Jurkat, Clone E6-1 (cell line): ENCODE measurements at places on chromosomes 11 and 22.

DNA sequence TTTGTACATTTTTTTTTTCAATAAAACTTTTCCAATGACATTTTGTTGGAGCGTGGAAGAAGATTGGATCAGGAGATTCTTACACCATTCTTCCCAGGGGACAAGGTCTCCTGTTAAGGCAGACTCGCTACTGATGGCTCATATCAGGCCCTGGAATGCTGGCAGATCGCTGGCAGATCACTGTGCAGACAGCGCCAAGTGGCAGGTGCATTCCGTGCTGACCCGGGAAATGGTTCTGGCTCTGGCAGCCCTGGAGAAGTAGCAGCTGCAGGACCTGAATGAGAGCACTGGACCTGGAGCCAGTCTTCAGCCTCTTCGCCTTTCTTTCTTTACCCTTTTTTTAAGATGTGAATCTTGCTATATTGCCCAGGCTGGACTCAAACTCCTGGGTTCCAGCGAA, 10.7 kb downstream of the SERPINH1 start:
- DNase-seq = no peak

DNA sequence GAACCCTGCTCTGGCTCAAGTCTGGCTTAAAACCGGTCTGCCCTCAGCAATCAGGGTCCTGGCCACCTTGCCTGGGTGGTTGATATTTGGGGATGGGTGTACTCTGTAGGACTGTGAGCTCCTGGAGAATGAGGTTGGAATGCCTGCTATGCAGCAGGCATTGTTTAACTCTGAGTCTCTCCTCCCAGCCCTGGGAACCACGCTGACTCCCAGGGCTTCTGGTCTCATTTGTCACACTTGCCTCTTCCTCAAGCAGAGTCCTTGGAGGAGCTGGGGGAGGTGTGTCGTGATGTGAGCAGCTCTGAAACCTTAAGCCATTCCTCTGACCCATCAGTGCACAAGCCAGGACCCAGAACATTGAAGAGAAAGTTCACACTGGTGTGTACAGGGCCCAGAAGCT, 340.1 kb downstream of the MN1 start:
- no peak for DNase-seq

DNA sequence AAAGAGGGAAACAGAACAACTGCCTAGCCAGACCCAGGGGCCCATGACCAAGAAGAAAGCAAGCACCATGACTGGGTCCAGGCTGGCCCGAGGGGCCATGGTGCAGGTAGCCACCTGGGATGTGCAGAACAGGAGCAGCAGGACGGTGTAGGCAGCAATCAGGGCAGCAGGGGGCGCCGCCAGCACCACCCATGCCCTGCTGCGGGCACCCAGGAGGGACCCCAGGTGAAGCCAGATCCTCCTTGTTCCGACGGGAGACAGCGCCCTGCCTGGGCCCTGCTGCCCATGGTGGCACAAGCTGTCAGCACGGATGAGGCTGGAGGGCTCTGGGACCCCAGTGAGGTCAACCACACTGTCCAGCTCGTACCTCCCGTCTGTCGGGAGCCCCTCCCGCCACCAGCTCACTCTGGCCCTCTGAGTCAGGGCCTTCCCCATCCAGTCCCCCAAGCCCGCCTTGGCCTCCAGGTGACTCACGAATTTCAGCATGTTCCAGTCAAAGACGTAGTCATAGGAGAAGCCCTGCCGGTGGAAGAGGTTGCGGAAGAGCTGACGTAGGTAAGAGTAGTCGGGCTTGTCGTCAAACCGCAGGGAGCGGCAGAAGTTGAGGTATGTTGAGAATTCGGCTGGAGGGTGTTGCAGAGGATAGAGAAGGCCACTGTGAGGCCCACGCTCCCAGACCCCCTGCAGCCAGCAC, 18.8 kb downstream of the CSNK1E start:
- no peak for DNase-seq

- DNase-seq = no peak
Measured at GRCh38 chr11:77642228-77642627, 4.6 kb upstream of the CLNS1A start.

DNA sequence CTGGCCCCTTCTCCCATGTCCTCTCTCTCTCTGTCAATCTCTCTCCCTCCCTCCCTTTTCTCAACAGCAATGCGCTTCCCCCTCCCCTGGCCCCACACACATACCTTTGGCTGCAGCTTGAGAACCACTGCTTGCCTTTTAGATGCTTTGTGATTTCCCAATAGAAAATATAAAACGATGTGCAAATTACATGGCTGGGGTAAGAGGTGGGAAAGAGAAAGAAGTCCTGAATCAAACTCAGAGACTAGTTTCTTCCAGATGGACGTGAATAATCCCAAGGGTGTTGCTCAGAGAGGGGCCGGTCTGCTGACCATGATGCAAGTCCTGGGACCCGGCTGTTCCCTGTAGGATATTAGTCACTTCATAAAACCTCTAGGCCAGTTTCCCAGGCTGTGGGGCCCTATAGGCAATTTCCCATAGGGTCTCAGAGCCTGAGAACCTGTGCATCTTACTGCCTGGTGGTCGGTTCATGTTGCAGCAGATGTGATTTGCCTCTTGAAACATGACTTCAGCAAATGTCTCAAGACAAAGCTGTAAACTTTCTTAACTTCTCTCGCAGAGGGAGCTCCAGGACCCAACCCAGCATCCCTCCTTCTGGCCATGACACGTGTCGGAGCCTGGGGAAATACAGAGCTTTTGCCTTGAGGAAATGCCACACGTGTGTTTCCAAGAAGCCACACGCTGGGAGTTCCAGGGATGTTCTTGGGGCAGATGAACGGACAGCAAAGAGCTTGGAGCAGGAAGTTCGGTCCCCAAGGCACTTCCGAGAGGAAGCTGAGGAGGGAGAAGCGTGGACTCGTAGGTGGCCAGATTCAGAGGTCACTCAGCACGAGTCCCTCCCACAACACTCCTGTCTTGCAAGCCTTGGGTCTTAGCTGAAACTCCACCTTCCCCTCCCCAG, 34.5 kb upstream of the ETS1 start:
- no peak for DNase-seq

DNA sequence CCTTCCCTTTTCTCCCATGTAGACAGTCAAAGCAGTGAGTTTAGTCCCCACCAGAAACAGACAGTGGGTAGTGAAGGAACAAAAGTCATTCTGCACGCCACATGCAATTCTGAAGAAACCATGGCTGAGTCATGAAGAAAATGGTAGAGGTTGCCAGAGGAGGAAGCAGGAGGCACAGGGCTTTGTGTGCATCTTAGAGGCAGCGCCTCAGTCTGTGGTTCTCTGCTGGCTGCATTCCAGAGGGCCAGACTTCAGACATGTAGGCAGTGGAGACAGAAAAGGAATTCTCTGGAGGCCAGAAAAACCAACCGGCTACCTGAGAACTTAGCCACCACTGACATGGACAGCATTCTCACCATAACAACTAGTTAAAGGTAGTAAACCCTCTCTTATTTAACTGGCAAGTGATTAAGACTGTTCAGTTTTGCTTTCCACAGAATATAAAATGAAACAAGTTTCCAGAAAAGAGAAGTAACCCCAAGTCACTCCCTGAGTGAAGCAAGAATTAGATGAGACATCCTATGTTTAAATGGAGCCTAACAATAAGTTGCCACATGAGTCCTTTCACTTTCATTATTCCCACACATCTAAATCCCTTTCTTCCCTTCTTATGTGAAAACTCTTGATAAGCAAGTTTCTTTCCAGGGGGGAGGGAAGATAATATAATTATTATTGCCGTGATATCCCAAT, 556.1 kb downstream of the SOX6 start:
- DNase-seq = no peak

GRCh38 chr11:12140186-12140793, 29.9 kb downstream of the MICAL2 start:
- DNase-seq = no peak

DNA sequence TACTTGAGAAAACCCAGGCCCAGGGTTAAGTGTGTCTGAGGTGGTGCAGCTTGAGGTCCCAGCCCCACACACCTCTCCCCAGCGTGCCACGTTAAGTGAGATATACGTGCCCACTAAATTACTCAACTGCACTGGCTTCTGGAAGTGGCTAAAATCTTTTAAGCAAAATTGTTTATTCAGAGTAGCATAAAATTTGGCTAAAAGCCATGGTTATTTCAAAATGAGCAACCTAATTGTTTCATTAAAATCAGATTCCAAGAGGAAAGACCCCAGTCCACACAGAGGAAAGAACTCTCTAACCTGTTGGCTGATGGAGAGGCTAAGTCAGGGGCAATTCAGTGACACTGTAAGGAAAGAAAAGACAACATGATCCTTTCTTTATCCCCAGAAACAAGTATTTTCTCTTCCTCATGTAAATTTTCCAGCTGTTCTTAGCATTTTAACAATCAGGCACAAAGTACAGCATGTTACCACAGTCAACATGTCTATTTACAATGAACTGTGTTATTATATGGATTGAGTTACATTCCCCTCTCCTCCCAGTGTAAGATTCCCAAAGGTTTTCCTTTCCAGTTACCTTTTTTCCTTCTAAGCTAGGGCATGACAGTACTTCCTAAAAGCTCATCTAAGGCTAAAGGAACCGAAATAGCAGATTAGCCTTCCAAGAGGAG, 26.6 kb downstream of the NUP50 start:
- DNase-seq = no peak

GRCh38 chr22:45218976-45219375, 21.7 kb downstream of the KIAA0930 start:
- peak; percentile 50 for DNase-seq

DNA sequence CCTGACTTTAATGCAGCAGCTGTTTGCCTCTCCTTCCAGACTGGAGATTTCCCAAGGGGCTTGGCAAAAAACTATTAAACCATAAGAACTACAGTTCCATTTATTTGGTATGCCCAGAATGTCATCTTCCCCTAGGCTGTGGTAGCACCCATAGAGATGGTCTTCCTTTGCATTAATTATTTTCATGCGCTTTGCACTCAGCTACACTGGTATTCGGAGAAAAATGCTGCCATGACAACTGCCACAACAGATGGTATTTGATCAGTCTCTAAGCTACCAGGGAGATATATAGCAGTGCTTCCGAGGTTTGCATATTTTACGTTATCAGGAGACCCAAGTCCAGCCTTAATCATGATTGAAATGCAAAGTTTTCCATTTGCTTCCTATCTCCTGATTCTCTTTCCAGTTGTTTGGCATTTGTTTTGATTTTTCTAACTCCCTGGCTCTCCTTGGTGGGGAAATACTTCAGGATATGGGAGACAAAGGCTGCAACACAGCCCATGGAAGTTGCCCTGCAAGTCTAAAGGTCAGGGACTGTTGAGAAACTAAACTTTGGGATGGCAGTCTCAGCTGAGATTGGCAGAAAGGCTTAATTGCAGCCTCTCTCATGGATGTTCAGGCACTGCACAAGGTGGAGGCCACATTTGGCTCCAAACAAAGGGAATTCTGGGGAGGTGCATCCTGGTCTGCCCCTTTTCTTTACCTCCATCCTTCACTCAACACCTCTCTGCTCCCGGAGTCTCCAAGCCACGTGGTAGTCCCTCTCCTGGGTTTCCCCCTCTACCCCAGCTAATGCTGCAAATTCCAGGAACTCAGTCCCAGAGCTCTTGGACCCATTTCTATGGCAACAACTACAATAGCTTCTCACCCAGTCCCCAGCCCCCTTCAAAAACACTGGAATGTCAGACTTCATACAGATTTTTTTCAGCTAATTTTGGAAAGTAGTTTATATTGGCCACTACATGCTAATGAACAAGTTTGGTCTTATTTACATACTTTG, 151.8 kb downstream of the NAV2 start:
- DNase-seq = no peak

- DNase-seq = no peak
Measured at GRCh38 chr11:95095858-95096587, 6.4 kb downstream of the ENDOD1 start.

DNA sequence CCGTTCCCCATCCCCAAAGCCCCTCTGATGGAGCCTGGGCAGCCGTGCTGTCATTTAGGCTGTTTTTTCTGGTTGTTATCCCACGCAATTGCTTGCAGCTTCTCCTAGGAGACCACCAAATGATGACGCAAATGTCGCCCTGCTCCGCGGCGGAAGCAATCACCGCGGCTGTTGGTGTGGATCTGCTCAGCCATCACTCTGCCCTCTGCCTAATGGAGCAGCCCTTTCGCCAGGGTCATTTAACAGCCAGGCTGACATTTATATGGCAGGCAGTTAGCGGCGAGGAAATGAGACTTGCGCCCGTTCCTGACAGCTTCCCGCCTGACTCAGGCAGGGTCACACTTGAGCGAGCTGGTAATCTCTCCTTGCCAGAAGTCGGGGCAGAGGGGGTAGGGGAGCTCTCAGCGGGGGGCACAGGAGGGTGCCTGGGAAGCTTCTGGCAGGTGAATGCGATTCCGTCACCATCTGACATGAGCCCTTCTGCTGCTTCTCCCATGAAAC, 97.9 kb upstream of the RTL6 start:
- no peak for DNase-seq

DNA sequence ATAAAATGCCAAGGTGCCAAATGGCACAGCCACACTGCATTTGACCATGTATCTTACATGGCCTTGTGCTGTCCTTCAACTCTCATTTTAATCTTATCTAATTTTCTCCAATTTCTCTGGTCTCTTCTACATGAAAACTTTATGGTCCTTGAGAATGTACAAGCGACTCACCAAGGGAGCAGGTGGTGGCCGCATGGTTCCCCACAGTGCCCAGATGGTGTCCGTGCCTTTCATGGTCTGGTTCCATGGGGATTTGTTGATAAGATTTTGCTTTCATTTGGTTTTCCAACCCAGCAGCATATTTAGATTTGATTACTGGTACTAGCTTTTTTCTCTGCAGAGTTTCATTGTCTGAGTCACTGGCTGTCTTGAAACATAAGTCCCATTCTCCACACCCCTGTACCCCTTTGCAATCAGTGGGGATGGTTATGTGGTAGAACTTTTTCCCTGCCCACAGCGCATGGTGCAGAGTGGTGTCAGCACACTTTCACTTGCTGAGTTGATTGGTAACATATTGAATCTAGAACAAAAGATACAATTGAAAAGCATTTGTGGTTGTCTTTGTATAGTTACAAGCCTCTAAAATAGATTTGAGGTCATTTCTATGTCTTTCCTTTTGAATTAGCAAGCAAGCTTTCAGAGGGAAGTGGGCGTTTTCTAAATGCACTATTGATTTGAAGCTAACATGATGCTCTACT, 24.1 kb downstream of the ZNRF3 start:
- DNase-seq = no peak

DNA sequence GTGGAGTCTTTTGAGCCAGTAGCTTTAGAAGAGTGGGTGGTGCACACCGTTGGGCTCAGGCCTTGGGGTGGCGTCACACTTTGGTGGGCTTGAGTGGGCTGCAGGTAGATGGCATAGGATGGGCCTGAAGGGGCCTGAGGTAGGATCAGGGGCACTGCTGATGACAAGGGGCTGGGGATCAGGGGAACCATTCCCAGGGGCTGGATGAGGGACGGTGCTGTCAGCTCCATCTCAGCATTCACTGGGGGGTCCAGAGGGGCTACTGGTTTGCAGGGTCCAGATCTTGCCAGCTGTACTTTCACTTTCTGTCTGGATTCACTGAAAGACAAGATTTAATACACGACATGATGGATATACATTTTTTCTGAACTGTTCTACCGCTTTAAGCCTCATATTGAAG, 11.1 kb downstream of the E2F8 start:
- no peak for DNase-seq
